Skin of body (tissue), 3 donors: ENCODE measurements at places on chromosomes 2 and 18. TPM values are rescaled to one million over a fixed set of nuclear protein-coding genes. Genes with fewer than 3 reads are reported as not detected.

Gene LRP1B
- 1.7 TPM for total RNA-seq

Gene NEU4
- 0.30 TPM for total RNA-seq

Gene ADGRF3
- not detected for total RNA-seq

Gene GAL3ST2
- total RNA-seq: 0.30 TPM

Gene SOX11
- total RNA-seq: 6.6 TPM

Gene IMMT
- total RNA-seq: 40.6 TPM

Gene SERPINB5
- 130 TPM for total RNA-seq

Gene SLC39A6
- 102 TPM for total RNA-seq

Gene FAHD2B
- total RNA-seq: 10.1 TPM

Gene CABYR
- total RNA-seq: 2.9 TPM

Gene ALPI
- total RNA-seq: not detected

GRCh38 chr2:85135660-85135914 lies 2.4 kb downstream of the TCF7L1 start:
- no peak for DNase-seq

GRCh38 chr2:219037783-219038499 lies 3.4 kb downstream of the CFAP65 start:
- no peak for DNase-seq

DNA sequence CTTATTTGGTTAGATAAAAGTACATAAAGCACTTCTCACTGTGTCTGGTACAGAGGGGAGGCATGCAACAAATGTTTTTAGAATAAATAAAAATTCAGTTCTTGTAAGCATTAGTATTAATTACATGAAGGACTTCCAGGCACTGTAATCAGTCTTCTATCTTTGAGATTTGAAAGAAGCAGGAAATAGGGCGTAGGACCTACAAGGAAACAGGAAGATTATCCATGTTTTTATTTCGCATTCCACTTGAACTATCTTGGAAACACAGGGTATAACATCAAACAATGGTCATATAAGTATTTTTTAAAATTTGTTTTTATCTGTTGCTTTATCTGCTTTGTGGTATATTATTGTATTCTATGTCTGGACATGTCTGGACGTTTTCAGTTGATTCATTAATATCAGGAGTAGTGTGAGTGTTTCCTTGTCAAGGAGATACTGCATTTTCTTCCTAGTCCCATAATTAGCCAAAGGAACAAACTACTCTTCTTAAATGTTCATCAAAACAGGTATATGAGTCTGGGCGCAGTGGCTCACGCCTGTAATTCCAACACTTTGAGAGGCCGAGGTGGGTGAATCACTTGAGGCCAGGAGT lies 32.5 kb downstream of the BMPR2 start:
- DNase-seq: no peak

DNA sequence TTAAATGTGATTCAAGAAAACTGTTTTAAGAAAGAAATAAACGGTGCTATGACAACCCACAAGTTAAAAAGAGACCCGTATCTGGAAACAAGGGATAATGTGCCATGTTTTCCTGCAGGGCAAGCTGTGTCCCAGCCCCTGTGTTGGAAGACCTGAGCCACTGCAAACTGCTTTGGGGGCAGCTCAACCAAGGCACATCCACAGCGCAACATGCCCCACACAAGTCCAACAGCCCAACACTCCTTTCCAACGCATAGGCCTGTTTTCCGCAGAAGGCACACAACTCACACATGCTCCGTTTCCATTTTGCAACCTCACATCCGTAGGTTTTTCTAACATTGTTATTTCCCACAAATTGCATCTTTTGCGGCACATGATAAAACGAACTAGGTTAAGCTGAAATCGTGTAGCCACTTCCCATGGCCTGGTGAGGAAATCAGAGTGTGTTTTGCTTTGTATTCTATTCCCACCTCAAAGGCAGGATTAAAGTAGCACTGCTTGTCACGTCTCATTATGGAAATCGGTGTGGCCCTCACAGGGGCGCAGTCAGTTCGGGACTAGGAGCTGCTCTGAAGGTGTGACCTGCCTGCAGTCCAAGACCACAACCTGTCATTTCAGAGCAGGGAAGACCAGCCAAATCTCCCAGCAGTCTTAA lies 50.5 kb upstream of the ZNF516 start:
- no peak for DNase-seq

GRCh38 chr18:44039826-44040225 lies 640.9 kb upstream of the SETBP1 start:
- DNase-seq: no peak

- no peak for DNase-seq
Measured at GRCh38 chr2:230986520-230987136, 9.3 kb upstream of the SPATA3 start.

DNA sequence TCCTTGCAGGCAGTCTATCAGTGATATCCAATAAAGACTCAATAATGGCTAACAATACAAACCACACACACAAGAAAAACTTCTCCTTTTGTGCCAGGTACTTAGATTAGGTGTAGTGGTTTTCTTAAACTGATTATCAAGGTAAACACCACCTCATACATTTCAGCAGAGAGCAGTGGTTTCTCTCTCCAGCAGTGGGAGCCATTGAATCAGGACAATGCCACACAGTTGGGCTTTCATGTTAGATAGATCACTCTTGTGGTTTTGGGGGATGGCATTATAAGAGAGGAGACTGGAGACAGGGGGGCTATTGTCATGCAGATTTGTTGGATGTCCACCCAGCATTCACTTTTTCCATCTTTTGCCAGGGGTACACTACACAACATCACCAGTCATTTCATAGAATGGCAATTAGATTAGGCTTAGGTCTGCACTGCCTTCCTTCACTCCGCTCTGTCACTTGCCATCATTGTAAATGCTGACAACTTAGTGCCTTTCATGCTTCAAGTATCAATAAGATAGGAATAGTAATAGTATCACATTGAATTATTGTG lies 13.6 kb upstream of the IRS1 start:
- DNase-seq: no peak

- DNase-seq: peak; percentile 79
Measured at GRCh38 chr2:205656461-205656860, 25.8 kb upstream of the NRP2 start.

- DNase-seq: no peak
Measured at GRCh38 chr2:172097557-172098131, 5.1 kb downstream of the DLX2 start.

- DNase-seq: no peak
Measured at GRCh38 chr18:55982992-55983391, 395.0 kb upstream of the TCF4 start.

GRCh38 chr2:17879913-17880274 lies 1.4 kb downstream of the KCNS3 start:
- DNase-seq: no peak

DNA sequence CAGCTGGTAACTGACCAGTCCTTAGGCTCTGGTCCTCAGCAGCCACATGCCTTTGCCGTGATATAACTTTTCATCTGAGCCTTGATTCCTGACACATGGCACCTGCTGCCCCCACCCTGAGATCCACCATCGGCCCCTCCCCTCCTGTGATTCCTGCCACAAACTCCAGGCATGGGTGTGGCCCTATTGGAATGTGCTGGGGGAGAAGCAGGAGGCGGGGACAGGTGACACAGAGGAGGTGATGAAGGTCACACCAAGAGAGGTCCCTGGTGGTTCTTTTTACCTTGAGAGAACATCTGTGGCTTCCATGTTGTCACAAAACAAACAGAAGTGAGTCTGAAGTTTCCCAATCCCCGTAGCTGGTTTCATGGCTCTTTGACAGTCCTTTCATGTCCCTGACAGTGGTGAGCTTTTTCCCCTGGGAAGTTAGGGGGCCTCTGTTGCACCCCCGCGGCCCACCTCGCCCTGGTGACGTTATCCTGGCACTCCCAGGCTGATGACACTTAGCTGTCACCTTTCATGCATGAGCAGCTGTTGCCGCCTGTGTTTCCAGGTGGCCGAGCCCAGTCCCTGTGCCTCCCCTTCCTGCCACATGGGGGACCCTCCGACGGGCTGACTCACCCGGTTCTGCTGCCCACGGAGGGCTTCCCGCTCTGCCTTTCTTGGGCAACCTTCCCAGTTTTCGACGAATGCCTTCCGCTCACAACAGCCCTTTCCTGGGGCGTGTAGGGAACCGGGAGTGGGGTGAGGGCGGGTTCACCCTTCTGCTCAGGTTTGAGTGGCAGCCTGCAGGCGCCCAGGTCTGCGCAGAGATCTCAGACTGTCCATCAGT lies 66.3 kb upstream of the GLI2 start:
- no peak for DNase-seq

GRCh38 chr2:241190291-241190981 lies 2.0 kb downstream of the ANO7 start:
- DNase-seq: no peak

DNA sequence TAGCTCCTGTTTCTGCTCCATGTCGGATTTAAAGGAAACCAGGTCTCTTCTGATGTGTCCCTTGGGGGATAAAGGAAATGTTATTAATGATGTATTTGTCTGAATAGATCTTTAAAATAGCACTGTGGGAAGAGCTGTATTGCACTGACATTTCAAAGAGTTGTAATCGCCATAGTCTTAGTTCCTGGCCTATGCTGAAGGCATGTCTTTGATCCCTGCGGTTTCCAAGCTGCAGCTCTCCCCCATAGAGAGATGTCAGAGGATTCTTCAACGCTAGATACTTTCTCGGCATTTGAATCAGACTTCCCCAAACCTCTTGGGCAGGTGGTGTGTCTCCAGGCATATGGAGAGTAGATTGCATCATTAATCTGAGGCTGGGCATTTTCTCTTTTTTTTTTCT lies 40.4 kb downstream of the NAT8 start:
- no peak for DNase-seq

DNA sequence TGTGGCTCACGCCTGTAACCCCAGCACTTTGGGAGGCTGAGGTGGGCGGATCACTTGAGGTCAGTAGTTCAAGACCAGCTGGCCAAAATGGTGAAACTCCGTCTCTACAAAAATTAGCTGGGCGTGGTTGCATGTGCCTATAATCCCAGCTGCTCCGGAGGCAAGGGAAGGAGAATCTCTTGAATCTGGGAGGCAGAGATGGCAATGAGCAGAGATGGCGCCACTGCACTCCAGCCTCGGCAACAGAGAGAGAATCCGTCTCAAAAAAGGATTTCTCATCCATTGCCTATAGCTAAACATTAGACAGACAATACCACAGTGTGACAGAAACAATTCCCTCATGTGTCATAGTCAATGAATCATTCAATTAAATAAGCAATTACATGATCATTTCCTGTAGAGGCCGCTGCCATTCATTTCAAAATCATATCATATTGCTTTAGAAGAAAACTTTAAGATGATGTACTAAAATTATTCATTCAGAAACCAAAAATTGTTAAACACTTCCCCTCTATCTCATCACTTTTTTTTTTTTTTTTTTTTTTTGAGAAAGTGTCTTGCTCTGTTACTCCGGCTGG lies 69.5 kb upstream of the TGIF1 start:
- DNase-seq: no peak

DNA sequence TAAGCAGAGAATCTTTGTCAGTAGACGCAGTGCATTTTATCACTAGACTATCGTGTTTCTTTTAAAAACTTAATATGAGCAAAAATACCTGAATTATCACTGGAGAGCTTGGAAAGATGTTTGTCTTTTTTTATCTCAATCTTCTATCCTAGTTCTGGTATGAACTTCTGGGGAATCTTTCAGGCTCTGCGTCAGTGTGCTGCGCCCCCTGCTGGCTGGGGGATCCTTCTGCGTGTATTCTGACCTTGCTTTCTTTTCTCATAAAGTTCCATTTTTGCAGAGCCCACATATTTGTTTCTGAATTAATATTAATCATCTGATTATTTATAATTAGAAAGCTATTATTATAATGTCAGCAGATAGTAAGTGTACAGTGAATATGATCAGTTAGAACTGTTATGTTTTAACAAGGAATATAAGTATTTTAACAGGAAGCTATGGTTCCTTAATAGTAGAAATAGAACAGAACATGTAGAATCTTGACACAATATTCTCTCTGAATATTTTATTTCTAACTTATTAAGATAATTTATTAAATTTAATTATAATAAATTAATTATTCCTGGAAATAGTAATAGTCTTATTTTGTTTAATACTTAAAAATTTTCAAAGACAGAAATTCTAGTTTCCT lies 945.0 kb upstream of the CRIM1 start:
- DNase-seq: peak; percentile 7

DNA sequence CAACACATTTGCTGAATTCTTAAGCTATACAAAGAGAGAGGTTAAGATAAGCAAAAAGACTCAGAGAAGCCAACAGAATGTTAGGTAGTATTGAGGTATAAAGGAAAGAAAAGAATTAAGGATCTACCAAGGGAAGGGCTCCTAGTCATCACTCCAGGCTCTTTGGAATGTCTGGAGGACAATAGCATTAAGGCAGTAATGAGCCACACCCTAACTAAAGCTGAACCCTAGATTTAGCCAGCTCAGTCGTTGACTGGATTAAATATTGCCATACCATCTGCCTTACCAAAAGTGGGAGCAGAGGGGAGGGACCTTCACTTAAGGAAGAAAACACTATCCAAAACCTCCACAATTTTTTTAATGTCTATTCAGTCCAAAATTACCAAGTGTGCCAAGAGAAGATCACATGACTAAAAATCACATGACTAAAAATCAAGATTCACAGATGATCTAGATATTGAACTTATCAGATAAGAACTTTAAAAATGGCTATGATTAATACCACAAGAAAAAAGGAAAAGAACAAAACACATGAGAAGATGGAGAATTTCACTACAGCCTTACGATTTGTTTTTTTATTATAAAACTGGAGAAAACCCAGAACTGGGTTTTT lies 59.7 kb downstream of the EXOC6B start:
- no peak for DNase-seq

GRCh38 chr2:223545830-223546229 lies 56.3 kb downstream of the SCG2 start:
- no peak for DNase-seq

- DNase-seq: no peak
Measured at GRCh38 chr18:2845172-2845571, 1.6 kb upstream of the EMILIN2 start.
